ENCODE measurements at places on chromosomes 7 and 10.

GRCh38 chr7:13139436-13139835 is 452.0 kb downstream of the ARL4A start:
- DNase-seq, result no peak

GRCh38 chr10:121422096-121422495 is 176.1 kb downstream of the FGFR2 start:
- DNase-seq, result no peak

- DNase-seq, result no peak
Observed at GRCh38 chr7:70758646-70759045, 373.3 kb upstream of the GALNT17 start.

- no peak for DNase-seq
Observed at GRCh38 chr10:84499846-84500245, 171.5 kb downstream of the CCSER2 start.

DNA sequence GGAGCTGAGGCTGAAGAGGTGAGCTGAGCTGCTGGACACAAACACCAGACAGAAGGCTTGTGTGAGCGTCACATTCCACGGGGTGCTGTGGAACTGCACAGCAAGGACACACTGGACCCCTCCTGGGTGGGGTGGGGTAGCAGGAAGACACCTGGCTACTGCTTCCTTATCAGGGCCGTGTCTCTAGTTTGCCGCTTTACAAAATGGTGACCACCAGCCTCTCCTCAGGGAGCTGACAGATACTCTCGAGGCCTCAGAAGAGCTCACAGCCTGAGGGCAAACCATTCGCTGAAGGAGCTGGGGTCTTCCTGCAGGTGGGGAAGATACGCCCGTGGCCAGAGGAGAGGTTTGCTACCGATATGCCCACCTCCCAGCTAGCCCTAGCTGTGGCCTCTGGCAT is 461.9 kb downstream of the PLXNA4 start:
- no peak for DNase-seq

GRCh38 chr10:93718937-93719725 is 16.7 kb upstream of the FRA10AC1 start:
- no peak for DNase-seq

- no peak for DNase-seq
Observed at GRCh38 chr7:3114917-3115316, 71.2 kb upstream of the CARD11 start.

DNA sequence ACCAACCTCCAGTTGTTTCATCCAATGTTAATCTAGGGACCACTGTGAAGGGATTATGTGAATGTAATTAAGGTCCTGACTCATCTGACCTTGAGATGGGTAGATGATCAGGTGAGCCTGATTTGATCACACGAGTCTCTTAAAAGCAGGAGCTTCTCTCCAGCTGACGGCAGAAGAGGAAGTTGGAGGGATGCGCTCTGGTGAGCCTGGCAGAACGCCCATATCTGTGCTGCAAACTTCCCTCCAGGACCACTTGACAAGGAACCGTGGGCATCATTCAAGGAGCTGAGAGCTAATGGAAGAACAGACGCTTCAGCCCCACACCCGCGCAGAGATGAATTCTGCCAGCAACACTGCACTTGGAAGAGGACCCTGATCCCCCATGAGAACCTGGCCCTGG is 642.4 kb downstream of the TNS3 start:
- DNase-seq, result no peak

DNA sequence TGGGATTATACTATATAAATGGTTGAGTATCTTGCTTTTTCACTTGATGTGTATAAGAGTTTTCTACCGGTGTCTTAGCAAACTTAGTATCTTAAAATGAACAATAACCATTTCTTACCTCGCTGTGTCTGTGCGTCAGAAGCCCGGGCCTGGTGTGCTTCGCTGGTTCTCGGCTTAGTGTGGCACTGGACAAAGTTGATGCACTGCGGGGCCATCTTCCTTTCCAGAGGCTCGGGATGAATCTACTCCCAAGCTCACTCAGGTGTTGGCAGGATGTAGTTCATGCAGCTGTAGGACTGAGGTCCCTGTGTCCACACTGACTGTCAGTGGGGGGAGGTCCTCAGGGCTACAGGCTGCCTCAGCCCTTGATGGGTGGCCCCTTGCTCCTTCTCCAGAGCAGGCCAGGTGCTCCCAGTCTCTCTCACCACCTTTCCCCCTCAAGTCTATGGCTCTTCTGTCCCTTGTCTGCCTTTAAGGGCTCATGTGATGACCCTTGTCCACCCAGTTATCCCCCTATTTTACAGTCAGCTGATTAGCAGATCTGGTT is 227.8 kb downstream of the GLRX3 start:
- DNase-seq, result no peak

GRCh38 chr10:129679207-129679606 is 212.2 kb downstream of the MGMT start:
- no peak for DNase-seq

DNA sequence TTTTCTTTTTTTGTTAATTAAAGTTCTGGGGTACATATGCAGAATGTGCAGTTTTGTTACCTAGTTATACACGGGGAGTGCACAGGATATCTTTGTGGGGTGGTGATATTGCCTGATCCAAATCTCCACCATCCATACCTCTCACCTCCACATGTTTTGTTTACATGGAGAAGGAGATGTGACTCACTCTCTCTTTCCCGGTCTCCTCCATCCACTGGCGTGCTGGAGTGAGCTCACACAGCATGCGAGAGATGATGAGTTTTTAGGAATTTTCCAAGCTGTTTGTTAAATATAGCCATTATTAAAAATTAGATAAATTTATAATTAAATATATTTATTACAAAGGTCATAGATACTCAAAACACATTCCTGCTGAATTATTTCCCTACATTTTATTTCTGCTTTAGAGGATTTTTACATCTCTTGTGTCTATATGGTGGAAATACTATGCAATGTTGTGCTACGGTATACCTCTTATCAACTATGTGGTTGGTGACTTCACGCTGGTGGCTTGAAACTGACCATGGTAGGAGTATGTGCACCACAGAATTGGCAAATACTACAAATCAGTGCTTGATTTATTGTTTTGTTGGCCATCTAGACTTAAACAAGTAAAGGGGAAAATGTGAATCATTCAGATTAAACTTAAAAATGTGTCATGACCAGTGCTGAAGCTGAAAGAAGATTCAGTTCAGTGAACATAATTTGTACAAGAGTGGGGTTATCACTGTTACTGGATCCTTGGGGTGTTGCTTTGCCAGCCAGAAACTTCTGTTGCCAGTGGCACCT is 107.9 kb upstream of the FAM180A start:
- no peak for DNase-seq

DNA sequence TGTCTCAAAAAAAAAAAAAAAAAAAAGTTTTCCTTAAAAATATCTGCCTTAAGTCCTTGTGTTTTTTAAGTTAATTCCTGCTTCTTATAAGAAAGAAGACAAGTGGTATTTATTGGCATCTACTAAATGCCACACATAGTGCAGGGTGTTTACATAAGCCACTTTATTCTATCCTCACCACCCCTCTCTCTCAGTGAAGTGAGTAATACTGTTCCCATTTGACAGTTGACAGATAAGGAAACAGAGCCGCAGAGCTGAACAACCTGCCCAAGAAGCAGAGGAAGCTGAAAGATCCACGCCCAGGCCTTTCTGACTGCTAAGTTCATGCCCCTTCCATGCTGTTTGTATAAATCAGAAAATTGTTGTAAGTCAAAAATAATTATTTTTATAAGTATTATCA is 54.1 kb downstream of the ABLIM1 start:
- DNase-seq, result no peak

- no peak for DNase-seq
Observed at GRCh38 chr7:128694738-128695137, 22.6 kb downstream of the GARIN1A start.

GRCh38 chr7:23470330-23471105 is at the start of gene IGF2BP3:
Gene IGF2BP3 (minus strand): TSS chr7:23470491. CDS start chr7:23470110, 381 bp downstream.
- no peak for DNase-seq

- no peak for DNase-seq
Observed at GRCh38 chr7:5050676-5051075, 5.0 kb downstream of the RBAK start.

- DNase-seq, result no peak
Observed at GRCh38 chr10:48801001-48801421, 116.3 kb downstream of the WDFY4 start.

DNA sequence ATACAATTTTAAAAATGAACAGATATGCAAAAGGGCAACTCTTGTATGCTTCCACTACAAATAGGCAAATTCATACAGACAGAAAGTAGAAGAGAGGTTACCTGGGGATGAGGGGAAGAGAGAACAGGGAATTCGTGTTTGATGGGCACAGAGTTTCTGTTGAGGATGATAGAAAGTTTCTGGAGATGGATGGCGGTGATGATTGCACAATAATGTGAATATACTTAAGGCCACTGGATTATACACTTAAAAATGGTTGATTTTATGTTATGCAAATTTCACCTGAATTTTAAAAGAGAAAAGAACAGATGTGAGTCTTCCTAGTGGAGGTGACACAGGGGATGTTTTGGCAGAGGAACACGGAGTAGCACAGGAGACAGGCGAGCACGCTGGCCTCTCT is 89.3 kb downstream of the TEX36 start:
- DNase-seq, result no peak

GRCh38 chr10:106189292-106189691 is 975.2 kb downstream of the SORCS1 start:
- no peak for DNase-seq

DNA sequence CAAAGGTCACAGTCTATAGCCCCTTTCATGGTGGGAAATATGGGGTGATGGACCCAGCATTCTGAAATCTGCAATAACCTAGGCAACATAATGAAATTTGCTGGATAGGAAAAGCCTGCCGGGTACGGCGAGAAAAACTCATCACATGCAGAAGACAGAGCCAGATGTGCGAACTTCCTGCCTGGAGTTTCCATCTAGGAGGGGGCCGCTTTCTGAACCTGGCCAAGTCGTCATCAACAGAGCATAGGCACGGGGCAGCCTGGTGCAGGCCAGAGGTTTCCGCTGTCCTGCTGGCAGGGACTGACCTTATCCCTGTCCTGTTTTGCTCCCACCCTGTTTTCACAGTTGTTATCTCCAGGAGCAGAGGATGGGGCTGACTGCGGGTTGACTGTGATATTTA is 27.4 kb downstream of the CCDC3 start:
- no peak for DNase-seq

- no peak for DNase-seq
Observed at GRCh38 chr7:69652947-69653701, 54.8 kb downstream of the AUTS2 start.

DNA sequence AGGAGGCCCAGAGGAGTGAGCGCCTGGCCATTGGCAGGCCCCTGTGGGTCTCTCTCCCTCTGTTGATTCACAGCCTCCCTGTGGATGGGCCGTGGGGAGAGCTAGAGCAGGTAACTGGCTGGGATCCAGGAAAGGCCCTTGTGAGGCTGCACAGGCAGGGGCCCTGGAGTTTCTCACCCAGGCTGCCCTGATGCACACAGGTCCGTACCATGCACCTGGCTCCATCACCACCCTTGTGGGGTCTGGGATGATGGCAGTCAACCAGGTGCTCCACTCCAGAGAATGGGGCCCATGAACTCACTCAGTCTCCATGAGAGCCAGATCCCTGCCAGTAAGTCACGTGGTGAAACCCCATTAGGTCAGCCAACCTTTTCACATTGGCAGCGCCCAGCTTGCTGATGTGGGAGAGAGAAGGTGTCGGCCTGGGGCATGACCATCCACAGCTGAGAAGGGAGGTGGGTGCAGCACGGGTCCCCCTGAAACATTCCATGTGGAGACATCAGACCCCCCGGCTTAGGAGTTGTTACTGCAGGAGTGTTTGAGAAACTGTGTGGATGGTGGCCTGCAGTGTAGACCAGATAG is 320.8 kb downstream of the ADARB2 start:
- DNase-seq, result no peak
